Epithelial cell of esophagus (primary cell): ENCODE measurements at places on chromosomes 7 and 10.

DNA sequence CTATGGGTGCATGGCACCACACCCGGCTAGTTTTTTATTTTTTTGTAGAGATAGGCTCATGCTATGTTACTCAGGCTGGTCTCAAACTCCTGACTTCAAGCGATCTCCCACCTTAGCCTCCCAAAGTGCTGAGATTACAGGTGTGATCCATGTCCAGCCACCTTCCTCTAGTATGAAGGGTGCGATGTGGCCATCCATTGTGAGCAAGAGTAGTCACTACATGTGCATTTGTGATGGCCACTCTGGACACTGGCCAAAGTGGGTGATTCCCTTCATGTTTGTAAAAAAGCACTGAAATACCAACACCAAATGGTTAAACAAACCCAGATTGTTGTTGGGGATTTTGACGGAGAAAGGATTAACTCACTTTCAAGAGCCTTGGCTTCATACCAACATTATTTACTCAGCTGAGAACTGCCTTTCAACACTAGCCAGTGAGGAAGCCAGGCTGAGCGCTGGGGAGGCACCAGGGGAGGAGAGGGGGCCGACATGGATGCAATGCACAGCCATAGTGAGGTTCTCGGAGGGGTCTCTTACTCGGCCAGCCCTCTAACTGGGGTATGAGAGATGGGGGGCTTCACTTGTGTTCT is 198.1 kb upstream of the LYZL2 start:
- peak; percentile 17 for DNase-seq

DNA sequence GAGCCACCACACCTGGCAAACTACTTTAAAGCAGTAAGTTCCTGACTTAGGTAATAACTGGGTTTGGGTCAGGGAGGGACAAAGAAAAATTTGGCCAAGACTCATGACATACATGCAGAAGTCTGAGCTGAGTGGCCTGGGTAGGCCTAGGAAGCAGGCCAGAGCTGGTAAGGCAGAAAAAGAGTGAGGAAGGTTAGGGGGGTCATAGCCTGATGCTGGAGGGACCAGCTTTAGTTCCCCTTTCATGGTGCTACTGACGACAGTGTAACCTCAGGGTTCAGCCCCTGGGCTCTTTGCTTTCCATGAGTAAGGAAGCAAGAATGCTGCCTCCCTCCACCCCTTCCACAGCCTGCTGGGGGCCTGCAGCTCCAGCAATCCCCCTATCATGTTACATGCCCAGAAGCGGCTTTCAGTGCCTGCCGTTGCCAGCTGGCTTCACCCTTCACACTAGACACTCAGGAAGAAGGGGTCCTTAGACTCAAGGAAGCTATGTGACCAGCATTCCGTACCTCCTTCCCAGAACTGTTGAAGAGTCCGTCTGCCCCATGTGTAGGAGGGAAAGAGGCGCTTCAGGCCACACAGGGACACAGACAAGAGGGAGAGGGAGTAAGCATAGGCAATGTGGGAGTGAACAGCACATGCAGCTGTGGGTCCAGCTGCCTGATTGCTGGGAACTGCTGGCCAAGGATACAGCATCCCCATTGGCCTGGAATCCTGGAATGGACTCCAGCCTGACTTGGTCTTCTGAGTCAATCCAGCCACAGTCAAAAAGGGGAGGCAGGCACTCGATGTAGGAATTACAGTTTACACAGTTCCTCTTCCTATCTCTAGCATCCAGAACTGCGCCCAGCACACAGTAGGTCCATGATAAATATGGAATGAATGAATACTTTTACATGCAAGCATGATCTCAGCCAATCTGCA is 4.1 kb upstream of the PLAU start:
- peak; percentile 86 for DNase-seq

DNA sequence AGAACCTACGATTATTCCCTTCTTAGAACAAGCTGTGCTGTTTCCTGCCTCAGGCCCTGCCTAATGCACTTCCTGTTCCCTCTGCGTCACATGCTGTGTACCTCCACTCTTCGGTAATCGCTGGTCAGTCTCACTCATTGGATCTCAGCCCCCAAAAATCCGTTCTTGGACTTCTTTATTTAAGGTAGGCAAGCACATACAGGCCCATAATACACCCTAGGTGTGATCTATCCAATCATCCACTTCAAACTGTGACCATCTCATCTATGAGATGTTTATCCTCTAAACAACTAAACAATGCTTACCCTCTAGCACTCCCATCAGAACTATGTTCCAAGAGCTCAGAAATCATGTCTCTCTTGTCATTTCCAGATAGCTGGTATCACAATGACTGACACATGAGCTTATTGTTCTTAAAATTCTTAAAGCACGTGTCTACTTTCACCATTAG is 83.9 kb downstream of the CADPS2 start:
- DNase-seq: peak; percentile 1

DNA sequence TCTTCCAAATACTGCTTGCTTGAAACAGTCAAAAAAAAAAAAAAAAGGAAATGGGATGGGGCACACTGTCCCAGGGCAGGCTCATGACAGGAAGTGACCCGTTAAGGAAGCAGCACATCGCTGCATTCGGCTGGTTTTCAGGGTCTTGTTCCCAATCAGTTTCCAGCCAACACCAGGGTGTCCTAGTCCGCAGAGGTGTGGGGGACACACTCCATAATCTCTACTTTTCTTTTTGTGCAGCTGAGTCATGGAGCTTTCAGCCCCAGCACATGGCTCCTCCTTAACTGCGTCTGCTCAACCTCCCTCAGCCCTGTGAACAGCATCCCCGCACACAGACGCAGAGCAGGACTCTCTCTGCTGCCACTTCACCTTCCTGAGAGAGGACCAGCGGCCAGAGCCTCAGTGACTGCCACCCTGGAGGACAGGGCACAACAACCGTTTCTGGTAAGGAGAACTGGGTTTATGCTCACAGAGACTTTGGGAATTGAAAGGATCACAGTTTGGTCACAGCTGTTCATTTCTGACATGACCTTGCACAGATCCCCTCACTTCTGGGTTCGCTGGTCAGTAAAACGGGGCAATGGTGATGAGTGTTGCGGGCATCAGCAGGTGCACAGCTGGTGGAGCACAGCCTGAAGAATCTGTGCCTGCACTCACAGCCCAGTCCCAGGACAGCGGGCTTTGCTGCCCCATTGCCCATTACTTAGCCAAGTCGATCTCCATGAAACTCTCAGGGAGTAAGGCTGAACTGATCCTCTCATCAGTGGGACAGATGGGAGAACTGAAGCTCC is at the start of gene GIMAP5:
Gene GIMAP5 (plus strand): TSS at position 154 of the 791 bp plus-strand sequence. CDS start 3,467 bp downstream, outside the sequence.
- no peak for DNase-seq

DNA sequence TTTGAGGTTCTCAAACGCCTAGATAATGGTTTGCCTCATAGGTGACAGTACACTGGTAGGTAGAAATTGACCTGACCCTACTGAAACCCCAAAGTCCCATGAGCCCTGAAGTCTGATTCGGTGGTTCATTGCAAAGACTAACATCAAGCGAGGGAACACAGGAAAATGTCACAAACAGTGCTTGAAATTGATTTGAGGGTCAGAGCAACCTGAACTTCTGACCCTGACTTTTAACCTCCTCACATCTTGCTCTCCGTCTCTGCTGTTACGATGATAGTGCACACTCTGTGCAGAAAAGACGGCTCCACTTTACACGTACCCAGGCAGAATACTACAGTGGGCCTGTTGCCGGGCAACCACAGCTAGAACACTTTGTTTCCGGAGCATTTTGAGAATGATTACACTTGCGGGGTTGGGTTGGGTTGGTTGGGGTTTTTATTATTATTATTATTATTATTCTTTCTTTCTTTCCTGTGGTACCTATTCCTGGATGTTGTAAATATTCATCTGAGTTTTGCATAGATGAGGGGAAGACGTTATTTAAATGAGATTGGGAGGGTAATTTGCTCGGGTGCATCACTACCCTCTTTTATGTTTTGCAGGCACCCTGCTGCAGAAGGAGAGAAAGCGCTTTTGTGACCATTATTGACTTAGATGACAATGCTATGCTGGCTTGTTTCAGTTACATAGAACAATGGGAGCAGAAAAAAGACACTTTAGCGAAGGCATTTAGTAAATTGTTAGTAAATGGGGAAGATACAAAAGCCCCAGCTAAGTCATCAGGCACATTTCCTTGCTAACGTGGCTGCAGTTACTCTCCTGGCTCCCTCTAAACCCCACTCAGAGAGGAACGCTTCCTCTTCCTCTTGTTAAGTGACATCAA is 438.1 kb upstream of the NRP1 start:
- no peak for DNase-seq

DNA sequence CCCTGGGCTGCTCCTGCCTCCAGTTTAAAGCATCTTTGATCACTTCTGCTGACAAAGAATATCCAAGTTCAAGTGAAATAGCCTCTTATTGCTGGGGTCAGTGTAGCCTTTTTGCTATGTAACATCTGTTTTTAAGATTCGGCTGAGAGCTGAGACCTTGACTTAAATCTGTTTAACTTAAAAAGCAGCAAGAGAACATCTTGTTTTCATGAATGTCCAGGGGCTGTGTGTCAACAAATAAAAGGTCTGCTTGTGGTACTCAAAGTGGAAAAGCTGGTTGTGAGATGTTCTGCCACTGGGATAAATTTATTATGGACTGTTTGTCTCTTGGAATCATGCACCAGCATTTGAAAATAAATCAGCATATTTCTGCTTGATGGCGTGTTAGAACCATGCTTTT is 73.2 kb downstream of the CALD1 start:
- DNase-seq: no peak

- peak; percentile 62 for DNase-seq
Measured at GRCh38 chr10:17454161-17455014, at the start of gene ST8SIA6. ST8SIA6 (minus strand) TSS chr10:17454595; CDS start chr10:17454255, 340 bp downstream.

DNA sequence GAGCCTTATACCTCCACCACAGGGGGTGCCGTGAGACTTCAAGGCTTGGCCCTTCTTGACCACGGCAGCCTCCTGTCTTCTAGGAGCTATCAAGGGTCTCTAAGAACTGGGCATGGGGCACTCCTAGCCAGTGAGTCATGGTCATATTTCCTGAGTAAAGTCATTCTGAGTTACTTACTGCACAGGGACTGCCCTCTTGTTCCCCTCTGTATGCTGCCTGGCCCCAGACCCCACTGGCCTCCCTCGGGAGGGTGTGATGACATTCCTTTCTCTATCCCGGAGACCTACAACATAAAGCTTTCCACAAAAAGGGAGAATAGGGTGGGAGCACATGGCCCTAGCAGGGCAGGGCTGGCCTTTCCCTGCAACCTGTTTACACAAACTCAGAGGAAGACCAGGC is 21.4 kb downstream of the DPCD start:
- no peak for DNase-seq

DNA sequence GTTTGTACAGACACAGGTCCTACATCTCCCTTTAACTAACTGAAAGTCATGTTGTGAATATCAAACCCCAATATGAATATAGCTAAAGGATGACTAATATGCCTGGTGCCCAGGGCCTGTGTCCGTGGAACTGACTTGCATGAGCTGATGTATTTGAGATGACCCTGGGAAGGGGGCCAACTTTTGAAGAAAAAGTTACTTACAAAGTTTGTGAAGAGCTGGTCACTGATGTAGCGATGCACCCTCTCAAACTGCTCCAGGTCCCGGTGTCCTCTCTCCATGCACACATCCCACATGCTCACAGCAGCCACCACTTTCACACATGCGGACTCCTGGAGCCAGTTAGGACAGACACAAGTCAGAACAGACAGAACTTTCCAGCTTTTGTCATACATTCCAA is 106.2 kb downstream of the ABCC2 start:
- DNase-seq: no peak

GRCh38 chr10:104580774-104581675 is 60.1 kb upstream of the SORCS3 start:
- DNase-seq: peak; percentile 85

GRCh38 chr7:33062023-33062781 is at the start of gene NT5C3A:
NT5C3A (minus strand) TSS chr7:33062776; CDS start chr7:33062705, 71 bp downstream.
- peak; percentile 56 for DNase-seq

- no peak for DNase-seq
Measured at GRCh38 chr7:108307595-108307994, 148.6 kb downstream of the NRCAM start.

GRCh38 chr7:101519324-101520023 is 109.6 kb downstream of the MYL10 start:
- no peak for DNase-seq

GRCh38 chr10:109343293-109343692 is 580.0 kb downstream of the XPNPEP1 start:
- DNase-seq: peak; percentile 21

DNA sequence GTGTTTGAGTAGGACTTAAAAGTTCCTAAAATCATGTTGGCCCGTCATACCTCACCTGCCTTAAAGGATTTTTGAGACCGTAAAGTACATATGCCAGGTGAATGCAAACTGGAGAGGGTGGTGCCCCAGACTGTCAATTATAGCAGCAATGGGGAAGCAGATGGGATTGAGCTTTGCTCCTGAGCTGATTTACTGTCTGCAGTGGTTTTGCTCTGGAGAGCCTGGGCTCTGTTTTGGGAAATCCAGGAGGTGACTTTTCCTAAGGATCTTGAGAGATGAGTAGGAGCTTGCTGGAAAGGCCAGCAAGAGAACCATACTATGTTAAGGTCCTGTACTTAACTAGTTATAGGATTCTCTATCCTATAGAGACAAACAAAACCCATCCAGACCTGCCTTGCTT is 43.0 kb downstream of the COL13A1 start:
- no peak for DNase-seq

GRCh38 chr10:90738885-90739284 is 119.0 kb downstream of the HTR7 start:
- no peak for DNase-seq

GRCh38 chr7:27128034-27128433 is 2.5 kb downstream of the HOXA4 start:
- no peak for DNase-seq

- DNase-seq: no peak
Measured at GRCh38 chr7:23291957-23292560, 7.1 kb upstream of the MALSU1 start.

DNA sequence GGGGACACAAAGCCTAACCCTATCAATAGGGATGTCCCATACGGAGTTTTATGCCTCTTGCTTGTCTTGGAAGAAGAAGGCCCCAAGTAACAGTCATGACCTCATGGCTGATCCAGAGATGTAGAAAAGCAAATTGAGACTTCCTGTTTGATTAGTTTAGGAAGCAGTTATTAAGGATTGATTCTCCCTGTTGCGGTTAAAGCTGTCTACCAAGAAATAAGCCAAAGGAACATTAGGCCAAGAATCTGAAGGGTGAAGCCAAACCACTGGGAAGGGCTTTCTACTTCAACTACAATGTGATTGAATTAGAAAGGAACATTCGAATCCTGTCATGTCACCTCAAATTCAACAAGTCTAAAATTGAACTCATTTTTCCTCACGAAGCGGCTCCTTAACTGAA is 60.5 kb upstream of the AGBL3 start:
- DNase-seq: no peak

- DNase-seq: no peak
Measured at GRCh38 chr7:22137466-22137865, 191.8 kb upstream of the CDCA7L start.
